Stimulated activated CD8-positive, alpha-beta memory T cell treated with anti-CD3 and anti-CD28 coated beads, Interleukin-2, amount 100 ng/mL, for 1 hour (primary cell): ENCODE measurements at places on chromosomes 5 and 9.

GRCh38 chr5:135493406-135494180 lies 41.4 kb upstream of the TIFAB start:
- no peak for DNase-seq

DNA sequence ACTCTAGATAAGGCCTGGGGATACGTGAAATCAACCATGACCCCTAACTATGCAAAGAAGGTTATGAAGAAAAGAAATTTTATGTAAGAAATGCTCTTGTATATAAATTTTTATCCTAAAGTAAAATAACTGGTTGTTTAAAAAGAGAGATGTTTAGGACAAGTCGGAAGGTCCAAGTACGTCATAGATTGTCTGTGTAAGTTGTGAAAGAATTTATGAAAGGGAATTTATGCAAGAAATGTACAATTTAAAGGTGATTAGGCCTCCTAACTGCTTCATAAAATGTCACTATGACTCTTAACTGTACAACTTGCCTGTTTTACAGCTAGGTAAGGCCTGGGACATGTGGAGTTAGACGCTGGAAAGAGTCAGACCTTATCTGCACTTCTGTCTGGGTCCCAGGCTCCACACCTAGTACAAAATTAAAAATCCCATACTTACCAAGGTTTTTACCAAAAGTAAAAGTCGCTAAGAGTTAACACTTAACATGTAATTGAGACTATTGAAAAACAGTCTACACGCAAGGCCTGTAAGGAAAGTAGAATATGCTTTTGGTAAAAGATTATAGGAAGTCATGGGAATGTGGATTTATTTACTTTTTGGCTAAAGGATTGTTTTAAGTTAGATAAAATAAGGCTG lies 77.4 kb downstream of the KIAA0825 start:
- DNase-seq: no peak

DNA sequence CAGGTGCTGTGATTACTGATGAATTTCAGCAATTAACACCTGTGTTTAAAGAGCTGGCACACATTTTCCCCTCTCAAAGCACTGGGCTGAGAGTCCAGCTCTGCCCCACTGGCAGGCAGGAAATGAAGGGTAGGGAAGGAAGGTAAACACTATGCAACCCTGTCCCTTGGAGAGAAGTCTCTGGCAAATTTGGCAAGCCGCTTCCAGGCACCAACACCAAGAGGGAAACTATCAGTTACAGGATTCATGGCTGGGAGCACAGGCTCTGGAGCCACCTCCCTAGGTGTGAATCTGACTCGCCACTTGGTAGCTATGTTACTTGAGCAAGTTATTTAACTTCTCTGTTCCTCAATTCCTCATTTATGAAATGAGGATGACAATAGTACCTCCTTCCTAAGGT lies 3.3 kb downstream of the ANKS6 start:
- DNase-seq: no peak

DNA sequence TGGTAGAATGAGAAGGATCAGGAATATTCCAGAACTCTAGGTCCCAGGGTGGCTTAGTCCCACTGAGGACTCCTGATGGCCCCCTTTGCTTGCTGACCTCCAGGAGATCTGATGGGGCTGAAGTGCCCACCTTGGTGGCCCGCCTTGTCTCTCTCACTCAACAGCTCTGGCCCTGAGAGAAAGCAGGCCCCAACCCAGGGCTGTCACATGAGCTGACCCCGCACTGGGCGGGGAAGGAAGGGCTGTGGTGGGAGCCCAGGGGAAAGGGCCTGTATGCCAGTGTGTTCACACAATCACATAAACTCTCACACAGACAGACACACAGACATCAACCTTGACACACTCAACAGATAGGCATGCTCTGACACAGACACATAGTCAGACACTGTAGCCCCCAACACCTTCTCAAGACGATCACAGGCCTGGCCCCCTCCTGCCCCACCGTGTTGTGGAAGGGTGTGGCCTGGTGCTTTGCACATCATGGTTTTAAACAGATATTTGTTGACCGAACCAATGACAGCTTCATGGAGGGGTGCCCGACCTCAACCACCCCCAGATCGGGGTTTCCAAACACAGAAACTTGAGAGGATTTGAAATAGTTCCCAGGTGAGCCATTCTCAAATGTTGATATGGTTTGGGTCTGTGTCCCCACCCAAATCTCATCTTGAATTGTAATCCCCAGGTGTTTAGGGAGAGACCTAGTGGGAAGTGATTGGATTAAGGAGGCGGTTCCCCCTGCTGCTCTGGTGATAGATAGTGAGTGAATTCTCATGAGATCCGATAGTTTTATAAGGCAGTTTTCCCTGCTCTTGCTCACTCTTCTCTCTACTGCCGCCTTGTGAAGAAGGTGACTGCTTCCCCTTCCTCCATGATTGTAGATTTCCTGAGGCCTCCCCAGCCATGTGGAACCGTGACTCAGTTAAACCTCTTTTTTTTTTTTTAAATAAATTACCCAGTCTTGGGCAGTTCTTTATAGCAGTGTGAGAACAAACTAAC lies 48.5 kb upstream of the HAND1 start:
- no peak for DNase-seq

DNA sequence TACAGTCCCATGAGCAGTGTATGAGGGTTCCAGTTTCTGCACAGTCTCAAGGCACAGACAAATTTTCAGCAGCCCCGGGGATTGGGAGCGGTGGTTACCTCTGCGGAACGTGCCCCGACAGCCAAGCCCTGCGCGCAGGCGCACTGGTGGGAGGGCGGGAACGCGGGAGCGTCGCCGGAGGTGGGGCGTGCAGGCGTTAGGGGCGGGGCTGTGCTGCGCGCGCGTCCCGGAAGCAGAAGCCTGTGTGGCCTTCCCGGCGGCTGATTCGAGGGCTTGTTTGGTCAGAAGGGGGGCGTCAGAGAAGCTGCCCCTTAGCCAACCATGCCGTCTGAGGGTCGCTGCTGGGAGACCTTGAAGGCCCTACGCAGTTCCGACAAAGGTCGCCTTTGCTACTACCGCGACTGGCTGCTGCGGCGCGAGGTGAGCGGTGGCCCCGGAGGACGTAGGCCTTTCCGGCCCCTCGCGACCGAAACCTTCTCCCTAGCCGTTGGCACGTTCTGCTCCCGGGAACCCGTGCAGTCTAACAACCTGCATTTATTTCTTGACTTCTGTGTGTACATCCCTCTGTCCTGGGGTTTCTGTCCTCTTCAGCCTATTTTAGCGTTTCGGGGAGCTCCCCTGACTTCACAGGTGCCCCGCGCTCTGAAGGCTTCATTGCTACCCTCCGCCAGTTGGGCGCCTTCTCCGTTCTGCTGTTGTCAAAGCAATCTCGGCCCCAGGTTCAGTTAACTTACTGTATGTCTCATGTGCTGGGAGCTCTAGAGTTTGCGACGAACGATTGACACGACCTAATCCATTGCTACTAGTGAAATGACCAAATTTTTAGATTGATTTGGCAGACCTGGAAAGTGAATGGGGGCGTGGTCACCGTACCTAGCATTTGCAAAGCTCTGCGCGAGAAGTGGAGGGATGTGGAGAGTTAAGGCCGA lies at the start of gene GLE1:
TSS of gene GLE1 (plus strand) at position 235 of the 929 bp plus-strand sequence. CDS start at position 322, 87 bp downstream.
- DNase-seq: peak; percentile 96

GRCh38 chr9:69036309-69036708 lies 757 bp downstream of the FXN start:
- no peak for DNase-seq

- no peak for DNase-seq
These were observed 265.8 kb downstream of the TENT4A start for GRCh38 chr5:6979061-6979460.

- DNase-seq: no peak
These were observed 62.6 kb downstream of the IL31RA start for GRCh38 chr5:55913466-55914413.

DNA sequence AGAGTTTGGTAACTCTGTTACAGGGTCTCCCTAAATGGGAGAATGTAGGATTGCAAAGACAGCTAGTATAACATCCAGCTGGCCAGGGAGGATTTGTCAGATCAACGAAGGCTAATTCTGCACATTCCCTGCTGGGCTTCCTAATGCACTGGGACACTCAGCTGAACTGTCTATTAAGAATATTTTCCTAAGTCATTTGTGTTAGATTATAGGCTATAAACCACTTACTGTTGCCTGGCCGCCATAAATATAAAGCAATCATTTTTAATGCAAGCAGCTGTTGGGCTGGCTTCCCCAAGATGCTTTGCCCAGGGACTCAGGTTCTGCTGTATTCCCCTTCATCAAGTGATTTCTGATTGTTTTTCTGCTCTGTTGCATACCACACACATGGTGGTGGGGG lies 35.3 kb upstream of the SLIT3 start:
- no peak for DNase-seq

GRCh38 chr9:133160742-133161546 lies 2.8 kb downstream of the GBGT1 start:
- DNase-seq: no peak

- DNase-seq: no peak
These were observed 68.8 kb downstream of the TLR4 start for GRCh38 chr9:117772960-117773359.

GRCh38 chr5:52469420-52469819 lies 318.3 kb upstream of the ITGA1 start:
- no peak for DNase-seq

- no peak for DNase-seq
These were observed 20.8 kb downstream of the CPLX2 start for GRCh38 chr5:175892015-175892800.

DNA sequence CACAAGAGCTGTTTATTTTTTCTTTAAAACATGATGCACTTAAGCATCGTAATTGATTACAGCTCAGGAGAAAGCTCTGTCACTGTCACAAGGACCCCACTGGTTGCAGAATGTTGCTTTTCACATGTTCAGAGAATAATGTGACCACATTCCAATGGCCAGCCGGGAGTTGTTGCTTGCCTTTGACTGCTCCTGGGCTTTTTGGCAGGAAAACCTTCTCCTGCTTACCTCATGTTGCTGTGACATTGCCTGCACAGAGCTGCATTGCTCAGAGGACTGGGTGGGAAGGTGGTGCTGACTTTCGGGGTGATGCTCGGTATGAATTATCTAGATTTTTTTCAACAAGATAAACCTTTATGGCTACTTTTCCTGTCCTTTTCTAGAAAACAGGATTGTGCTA lies 88.2 kb downstream of the PALM2AKAP2 start:
- no peak for DNase-seq
